SW480 (cell line): ENCODE measurements at places on chromosomes 2 and 18.

GRCh38 chr2:189393440-189394111 lies 47.7 kb upstream of the WDR75 start:
- peak; percentile 89 for DNase-seq

- DNase-seq, result no peak
These were observed 657 bp downstream of the ATP8B1 start for GRCh38 chr18:57802213-57803102.

DNA sequence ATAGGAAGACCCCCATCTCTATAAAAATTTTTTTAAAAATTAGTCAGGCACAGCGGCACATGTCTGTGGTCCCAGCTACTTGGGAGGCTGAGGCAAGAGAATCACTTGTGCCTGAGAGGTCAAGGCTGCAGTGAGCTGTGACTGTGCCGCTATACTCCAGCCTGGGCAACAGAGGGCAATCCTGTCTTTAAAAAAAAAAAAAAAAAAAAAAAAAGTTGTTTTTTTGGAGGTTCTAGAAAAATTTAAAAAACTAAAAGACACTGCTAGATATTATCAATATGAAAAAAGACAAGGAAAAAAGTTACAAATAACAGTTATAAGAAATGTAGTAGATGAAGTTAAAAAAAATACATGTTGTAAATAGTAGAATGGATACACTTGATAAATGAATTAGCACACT lies 56.1 kb upstream of the C2orf15 start:
- DNase-seq, result peak; percentile 4

- DNase-seq, result peak; percentile 28
These were observed 13.6 kb downstream of the TWSG1 start for GRCh38 chr18:9348079-9348671.

- no peak for DNase-seq
These were observed 61.2 kb downstream of the SGPP2 start for GRCh38 chr2:222485367-222486211.

GRCh38 chr18:32335228-32335627 lies 135.5 kb downstream of the GAREM1 start:
- no peak for DNase-seq

DNA sequence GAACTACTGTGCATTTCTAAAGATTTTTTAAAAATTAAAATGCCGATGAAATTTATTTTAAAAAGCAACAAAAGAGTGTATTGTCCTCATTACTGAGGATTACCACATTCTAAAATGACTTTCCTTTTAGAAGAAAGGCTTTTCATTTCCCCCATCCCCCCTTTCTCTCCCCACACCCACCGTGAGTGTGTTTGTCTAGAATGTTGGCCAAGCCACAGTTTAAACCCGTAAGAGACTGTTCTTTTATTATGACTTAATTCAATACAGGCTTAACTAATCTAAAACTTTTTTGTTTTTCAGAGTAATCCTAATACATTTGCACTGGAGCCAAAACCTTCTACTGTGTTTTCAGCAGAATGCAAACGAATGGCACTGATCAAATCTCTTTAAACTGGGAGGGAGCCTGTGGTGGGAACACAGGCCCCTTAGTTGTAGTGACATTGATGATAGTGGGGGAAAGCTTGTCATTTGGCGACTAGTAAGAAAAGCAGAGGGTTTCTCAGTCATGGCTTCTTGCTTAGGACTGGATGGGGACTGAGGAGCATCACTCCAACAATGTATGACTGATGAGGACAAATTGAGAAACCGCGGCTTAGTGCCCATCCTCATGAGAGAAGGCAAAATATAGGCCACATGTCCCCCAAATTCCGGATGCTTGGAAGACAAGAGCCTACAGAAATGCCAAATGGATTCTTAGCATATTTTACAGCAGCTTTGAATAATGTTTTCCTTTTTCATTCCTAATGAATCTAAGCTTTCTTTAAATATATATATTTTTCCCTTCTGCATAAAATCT lies 154.0 kb upstream of the SMIM21 start:
- no peak for DNase-seq

DNA sequence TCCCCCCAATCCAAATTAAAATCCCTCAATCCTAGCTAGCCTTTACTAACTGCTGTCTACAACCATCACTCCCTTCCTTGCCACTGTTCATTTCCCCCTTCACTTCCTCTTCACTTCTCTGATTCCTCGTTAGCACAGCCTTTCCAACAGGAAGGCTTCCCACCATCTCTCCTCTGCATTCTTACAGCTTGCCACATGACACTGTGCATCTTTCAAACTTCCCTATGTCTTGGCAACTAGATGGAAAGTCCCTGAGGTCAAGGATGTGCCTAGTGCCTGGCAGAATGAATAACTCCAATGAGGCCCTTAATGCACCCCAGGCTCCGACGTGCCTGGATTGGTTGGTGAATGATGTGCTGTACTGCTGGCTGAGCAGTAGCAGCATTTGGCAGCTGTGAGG lies 15.2 kb downstream of the SAP130 start:
- no peak for DNase-seq

DNA sequence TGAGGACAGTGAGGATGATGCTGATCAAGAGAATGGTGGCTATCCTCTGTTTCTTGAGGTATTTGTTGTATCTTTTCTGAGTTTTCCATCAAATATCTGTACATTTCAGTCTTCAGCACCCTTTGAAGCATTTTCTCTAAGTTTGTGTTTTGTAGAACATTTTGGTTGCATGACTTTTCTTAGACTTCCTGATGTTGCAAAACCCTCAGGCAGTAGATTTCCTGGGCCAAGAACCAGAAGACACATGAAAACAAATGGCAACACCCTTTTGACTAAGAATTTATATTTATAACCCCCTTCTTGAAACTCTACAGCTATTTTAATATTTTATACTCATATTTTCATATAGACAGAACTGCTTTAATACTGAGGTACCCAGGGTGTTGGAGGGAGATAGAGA lies 16.2 kb downstream of the HNMT start:
- no peak for DNase-seq

DNA sequence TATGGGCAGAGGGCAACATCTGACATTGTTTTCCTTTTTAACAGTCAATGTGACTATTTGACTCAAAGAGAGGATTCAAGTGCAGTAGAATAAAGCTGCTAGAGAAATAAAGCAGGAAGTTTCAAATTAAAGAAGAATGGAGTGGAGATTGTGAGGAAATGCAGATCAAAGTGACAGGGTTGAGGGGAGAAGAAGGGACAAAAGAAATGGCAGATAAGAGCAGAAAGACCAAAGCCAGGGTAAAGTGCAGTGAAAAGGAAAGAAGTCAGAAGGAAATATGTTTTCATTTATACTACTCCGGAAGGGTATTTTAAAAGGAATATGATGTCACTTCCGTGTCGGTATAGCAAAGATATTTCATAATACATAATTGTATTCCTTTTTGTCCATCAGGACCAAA lies 297.5 kb upstream of the CRIM1 start:
- no peak for DNase-seq

DNA sequence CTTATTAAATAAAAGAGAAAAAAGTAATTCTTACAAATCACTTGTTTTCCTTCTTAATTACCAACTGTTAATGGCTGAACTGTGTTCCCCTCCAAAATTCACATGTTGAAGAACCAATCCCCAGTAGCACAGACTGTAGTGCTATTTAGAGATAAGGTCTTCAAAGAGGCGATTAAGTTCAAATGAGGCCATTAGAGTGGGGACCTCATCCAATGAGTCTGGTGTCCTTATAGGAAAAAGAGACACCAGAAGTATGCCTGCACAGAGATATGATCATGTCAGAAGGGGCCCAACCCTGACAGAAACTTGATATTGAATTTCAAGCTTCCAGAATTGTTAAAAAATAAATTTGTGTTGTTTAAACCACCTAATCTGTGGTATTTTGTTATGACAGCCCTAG lies 89.8 kb downstream of the MEMO1 start:
- DNase-seq, result no peak

GRCh38 chr2:229635371-229635680 lies 79.0 kb downstream of the DNER start:
- no peak for DNase-seq

DNA sequence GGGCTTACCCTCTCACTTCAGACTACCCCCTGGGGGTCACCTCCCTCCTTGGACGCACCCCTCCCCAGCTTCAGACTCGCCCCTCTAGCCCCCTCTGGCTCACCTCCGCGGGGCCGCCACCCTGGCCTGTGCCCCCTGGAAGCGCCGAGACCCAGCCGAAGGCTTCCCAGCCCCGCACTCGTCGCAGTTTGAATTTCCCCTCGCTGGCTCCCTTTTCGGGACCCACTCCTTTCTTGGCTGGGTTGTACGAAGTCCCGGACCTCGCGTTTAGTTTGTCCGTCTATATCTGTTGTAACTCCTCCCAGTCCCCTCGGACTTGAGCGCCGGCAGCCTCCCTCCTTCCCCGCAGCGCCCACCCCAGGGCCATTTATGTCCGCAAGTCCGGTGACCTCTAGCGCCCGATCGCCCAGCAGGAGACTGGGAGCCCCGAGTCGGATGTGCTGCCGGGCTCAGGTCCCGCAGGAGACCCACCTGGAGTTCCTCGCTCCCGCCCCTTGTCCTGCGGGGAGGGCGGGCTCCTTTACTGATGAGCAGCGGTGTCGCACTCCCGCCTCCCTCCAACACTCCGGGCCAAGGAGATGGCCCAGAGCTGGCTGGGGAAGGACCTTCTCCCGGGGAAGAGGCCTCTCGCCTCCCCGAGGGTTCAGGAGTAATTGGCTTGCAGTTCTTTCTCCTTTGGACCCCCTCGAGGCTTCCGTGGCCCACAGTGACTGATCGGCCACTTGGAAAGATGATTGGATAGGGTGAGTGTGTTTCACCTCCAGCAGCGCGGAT lies 692 bp upstream of the RAX start:
- DNase-seq, result no peak

DNA sequence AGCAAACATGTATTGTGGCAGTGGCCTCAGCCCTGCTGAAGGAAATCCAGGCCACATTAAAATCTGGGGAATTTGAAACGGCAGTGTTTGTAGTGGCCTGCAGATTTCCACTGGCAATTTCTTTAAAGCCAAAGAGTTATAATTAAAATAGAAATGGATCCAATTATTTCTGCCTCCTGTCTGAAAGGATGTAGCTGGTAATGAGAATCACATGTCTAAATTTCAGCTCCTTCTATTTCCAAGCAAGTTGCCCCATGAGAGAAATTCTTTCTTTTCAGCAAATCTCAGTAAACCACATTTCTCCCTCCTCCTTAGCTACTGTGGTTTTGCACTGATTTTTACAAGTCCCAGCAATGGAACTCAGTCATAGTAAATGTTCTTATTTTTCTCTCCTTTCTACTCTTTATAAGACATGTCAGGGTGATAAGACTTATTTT lies 55.4 kb upstream of the ZNF396 start:
- DNase-seq, result no peak

DNA sequence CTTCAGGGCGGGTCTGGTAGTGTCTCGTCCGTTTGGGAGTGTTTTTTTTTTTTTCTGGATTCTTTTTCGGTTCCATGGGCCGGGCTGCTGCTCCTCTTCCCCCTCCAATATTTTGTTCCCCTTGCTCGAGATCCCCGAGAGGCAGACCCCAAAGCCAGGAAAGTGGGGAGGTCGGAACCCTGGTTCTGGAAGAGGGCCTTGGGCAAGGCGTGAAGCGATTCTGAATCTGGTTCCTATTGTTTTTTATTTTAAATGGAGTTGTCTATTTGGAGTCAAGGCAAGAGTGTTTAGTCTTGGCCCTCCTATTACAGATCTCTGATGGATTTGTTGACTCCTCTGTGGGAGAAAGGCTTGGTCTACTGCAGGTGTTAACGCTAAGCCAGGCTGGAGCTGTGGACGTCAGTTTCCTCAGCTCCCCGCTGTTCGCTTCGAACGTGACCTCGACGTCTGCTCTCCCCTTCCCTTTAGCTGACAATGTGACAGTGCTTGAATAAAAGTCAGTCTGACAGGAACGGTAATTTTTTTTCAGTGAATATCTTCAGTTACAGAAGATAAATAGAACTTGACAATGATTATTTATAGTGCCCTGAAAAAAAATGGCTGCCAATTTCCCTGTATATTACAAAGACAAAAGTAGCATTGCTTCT lies 683 bp upstream of the DNAJC27 start:
- peak; percentile 85 for DNase-seq

- no peak for DNase-seq
These were observed 106.9 kb downstream of the FARSB start for GRCh38 chr2:222548992-222549391.

- DNase-seq, result no peak
These were observed 65.7 kb upstream of the FIGN start for GRCh38 chr2:163801486-163801885.

DNA sequence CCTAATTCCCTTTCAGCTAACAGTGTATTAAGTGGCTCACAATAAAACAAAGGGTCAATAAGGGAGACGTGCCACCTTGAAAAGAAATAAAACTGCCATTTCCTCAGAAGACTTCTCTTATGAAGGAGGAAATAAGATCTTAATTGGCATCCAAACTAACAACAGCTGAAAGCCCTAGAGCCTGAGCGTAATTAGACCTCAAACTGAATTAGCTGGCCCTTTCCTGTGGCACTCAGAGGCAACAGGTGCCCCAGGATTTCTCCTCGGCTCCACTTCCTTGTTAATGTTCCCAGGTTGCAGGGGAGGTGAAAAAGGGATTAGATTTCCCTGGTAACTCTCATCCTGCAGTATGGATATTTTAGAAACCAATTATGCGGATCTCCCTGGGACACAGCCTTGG lies 804.3 kb downstream of the DCDC2C start:
- no peak for DNase-seq

DNA sequence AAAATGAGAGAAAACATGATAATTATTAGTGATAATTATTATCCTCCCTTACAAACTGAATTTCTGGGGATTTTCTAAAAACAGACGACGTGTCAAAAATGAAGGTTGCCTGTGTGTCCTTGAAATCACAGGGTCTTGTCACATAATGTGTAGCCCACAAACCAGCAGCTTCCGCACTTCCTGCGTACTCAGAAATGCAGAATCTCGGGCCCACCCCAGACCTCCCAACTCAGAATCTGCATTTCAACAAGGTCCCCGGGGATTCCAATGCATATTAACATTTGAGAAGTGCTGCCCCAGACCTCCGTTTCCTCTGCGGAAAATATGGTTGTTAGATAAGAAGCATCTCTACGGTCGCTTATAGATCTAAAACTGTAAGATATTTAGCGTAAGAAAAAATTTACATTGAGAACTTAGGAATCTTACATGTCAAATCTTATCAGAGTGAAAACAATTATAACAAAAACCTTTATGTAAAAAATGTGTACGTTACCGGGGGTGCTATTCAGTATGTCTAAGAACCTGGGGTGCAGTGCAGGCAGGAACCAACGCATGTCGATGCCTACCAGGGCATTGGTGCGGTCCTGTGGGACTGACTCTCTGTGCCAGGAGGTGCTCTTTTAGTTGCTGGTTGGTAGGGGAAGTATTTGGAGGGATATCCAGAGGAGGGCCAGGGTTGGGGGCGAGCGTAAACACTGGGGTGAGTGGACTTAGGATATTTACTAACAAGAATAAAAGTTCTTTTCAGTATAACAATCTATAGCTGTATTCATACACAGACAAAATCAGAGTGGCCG lies 15.2 kb downstream of the CDKL4 start:
- no peak for DNase-seq

- no peak for DNase-seq
These were observed 150.0 kb upstream of the EPB41L3 start for GRCh38 chr18:5693699-5694294.

DNA sequence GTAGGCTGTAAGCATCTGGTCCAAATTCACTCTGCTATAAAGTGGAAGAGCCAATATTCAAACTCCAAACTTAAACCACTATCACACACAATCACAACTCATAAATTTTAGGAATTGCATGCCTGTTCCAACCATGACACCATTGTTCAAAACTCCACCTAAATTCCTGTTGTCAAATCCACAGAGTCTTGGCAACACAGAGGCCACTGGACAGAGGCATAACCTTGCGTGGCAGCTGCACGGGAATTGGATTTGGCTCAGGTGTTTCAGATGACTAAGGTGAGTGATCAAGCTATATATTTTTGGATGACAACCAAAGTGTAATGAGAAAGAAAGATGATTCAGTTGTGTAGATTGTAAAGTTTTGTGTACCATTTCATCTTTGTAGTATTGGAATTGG lies 422.7 kb upstream of the TNP1 start:
- DNase-seq, result no peak
